ENCODE measurements at places on chromosomes 3 and 15.

- DNase-seq: no peak
These were observed 654 bp downstream of the SUSD5 start for GRCh38 chr3:33217866-33218445.

- DNase-seq: no peak
These were observed 2.1 kb downstream of the PHC3 start for GRCh38 chr3:170179432-170179831.

GRCh38 chr3:178342111-178342510 lies 194.1 kb upstream of the KCNMB2 start:
- no peak for DNase-seq

GRCh38 chr3:128366136-128366535 lies 100.6 kb downstream of the DNAJB8 start:
- no peak for DNase-seq

DNA sequence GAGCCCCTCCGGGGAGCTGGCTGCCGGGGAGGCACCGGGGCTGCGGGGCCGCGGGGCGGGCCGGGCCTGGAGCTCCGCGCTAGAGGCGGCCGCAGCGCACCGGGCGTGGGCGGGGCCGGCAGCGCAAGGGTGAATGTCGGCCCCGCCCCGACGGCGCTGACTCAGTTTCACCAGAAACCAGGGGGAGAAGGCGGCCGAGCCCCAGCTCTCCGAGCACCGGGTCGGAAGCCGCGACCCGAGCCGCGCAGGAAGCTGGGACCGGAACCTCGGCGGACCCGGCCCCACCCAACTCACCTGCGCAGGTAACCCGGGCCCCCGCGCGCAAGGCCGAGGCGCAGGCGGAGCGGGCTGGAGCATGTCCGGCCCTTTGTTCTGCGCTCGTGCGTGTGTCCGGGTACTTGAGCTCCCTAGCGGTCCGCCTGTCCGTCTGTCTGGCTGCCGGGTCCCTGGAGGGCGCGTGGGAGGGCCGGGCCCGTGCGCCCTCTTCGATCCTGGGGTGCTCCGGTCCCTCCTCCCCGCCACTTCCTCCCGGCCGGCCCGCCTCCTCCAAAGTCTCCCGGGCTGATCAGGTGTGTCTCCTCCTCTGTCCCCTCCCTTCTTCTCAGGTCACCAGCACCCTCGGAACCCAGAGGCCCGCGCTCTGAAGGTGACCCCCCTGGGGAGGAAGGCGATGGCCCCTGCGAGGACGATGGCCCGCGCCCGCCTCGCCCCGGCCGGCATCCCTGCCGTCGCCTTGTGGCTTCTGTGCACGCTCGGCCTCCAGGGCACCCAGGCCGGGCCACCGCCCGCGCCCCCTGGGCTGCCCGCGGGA lies at the start of gene SPINT1:
Gene SPINT1 (plus strand): TSS at position 164 of the 811 bp plus-strand sequence. CDS start 507 bp downstream, at position 671.
- DNase-seq: peak; percentile 81

DNA sequence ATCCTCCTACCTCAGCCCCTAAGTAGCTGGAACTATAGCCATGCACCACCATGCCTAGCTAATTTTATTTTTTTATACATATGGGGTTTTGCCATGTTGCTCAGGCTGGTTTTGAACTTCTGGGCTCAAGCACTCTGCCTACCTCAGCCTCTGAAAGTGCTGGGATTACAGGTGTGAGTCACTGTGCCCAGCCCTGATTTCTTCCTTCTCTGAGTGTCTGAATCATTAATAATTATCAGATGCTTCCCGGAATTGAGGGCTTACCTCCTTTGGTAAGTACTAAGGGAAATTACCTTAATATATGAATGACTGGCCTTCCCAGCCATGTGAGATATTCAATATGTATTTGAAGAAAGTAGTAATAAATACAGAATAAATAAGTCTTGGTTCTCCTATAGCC lies 7.2 kb downstream of the CLPX start:
- no peak for DNase-seq

DNA sequence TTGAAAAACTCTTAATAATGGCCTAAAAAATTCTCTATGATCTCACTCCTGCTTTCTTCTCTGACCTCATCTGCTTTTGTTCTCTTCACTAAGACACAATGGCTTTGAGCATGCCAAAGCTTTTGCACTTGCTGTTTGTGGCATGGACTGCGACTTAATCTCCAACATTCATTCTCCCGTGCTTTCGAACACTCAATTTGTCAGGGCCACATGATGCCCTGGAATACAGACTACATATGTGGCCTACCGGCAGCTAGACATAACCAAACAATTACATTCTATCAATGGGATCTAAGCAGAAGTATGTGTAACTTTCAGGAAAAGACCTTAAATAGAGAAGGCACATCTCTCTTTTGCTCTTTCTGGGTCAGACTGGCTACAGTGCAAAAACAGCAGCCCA lies 506.5 kb downstream of the MAGI1 start:
- no peak for DNase-seq

DNA sequence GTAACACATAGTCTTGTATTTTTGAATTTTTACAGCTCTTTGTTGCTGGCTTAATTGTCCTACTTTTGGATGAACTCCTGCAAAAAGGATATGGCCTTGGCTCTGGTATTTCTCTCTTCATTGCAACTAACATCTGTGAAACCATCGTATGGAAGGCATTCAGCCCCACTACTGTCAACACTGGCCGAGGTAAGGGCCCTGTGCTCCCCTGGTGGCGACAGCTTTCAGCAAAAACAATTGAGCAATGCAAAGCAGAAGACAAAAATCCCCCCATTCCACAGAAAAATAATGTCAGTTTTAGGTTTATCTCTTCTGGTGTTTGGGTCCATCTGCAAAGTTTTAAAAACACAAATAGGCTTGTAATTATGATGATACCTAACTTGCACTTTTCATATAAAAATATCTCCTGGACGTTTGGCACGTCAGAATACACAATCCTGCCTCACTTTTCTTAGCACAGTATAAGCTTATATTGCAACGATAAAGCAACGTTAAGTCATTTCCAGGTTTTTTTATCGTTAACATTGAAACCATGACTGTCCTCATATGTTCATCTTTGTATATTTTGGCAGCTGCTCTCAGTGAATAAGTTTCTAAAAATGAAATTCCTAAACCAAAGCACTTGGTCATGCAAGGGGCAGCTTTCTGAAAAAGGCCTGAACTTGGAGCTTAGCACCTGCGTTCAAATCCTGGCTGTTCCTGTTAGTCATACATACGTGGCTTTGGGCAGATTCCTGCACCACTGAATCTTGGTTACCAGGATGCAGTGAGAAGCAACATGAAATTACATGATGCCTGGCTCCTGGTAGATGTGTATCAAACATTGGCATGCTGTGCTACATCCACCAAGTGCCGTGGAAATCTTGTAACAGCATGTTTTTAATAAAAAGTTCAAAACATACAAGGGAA lies 8.5 kb downstream of the SEC61A1 start:
- DNase-seq: no peak

- DNase-seq: no peak
These were observed 625.4 kb downstream of the NTRK3 start for GRCh38 chr15:87631093-87631492.

- DNase-seq: no peak
These were observed 166.6 kb downstream of the ANO10 start for GRCh38 chr3:43455233-43455632.

DNA sequence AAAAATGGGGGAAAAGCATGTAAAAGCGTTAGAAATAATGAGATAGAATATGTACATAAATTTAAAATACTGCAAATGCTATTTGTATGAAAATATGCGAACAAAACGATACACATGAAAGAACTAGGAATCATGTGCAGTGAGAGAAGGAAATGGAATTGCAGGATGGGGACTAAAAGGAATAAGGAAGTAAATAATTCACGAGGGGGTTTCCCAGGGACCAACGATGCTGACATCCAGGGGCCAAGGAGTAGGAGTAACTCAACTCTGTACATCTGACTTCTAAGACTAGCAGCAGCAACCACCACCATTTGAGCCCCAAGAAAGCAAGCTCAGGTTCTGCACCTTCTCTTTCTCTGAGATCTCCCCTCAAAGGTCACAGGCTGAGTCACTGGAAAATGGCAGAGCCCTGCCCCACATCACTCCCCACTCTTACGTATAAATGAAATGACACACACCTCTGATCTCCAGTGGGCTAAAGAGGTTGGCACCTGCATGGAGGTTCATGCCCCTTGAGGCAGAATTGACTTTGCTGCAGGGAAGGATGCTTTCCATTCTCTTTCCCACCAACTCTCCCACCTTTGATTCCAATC lies 100.0 kb upstream of the DLG1 start:
- no peak for DNase-seq

GRCh38 chr3:58993547-58993946 lies 56.3 kb downstream of the CFAP20DC start:
- no peak for DNase-seq

DNA sequence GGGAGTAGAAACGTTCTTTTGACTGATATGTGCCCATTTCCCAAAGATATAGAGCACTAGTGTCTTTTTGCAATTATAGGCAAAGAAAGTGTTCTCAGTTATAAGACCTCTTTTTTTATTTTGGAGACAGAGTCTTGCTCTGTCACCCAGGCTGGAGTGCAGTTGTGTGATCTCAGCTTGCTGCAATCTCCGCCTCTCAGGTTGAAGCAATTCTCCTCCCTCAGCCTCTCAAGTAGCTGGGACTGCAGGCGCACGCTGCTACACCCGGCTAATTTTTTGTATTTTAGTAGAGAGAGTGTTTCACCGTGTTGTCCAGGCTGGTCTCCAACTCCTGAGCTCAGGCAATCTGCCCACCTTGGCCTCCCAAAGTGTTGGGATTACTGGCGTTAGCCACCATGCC lies 20.7 kb upstream of the ZNF639 start:
- no peak for DNase-seq

DNA sequence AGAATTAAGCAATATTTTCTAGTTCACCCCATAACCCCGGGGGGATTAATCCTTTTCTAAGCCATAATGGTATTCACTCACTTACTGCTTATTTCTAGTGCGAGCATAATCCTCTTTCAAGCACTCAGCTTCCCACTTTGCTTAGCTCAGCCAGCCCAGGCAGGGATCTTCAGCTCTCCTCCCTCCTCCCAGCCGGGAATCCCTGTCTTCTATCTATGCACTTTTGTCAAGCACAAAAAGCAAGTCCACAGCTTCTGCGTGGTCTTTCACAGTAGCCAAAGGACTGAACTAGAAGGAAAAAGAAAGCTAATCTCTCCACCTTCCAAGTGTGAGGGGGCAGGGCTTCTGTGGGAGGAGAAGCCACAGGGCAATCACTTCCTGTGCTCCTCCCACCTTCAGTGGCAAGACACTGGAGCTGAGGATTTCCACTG lies 62.8 kb downstream of the PEX5L start:
- no peak for DNase-seq

GRCh38 chr3:25775936-25776335 lies 7.3 kb downstream of the NGLY1 start:
- peak; percentile 12 for DNase-seq

GRCh38 chr3:32423534-32423933 lies 31.9 kb downstream of the CMTM7 start:
- DNase-seq: no peak

DNA sequence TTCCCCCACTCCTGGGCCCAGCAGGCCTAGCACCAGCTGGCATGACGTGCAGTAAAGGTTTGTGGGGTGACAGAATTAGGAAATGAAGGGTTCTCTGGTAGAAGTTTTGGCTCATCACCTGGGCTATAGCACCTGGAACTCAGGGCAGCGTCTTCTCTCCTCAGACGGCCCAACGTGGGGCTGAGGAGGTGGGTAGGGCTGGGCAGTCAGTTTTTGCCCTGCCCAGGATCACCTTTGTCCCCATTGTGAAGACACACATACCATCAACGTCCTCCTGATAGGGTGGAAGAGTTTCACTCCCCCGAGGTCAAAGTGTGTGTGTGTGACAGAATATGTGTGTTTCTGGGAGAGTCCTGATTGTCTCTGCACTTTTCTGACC lies 12.1 kb downstream of the KBTBD13 start:
- DNase-seq: no peak

GRCh38 chr3:48222616-48223513 lies at the start of gene CAMP:
TSS of gene CAMP (plus strand) at chr3:48223495. CDS start at chr3:48223512, 17 bp downstream.
- peak; percentile 79 for DNase-seq

DNA sequence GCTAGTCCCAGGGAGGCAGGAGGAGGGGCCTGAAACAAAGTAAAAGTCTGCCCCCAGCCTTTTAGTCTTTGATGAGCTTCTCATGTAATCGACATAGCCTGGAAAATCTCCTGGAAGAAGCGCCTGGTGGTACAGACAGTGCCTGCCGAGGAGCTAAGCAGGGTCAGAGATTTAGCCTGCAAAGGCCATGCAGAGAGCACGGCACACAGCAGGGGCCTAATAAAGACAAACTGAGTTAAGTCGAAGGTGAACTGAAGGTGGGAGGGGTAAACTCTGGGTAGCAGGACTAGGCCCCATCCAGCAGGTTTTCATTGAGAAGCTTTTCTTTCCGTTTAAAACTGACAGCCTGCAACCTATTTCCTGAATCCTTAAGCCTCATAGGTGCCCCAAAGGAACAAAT lies 115.5 kb upstream of the ABHD17C start:
- no peak for DNase-seq

DNA sequence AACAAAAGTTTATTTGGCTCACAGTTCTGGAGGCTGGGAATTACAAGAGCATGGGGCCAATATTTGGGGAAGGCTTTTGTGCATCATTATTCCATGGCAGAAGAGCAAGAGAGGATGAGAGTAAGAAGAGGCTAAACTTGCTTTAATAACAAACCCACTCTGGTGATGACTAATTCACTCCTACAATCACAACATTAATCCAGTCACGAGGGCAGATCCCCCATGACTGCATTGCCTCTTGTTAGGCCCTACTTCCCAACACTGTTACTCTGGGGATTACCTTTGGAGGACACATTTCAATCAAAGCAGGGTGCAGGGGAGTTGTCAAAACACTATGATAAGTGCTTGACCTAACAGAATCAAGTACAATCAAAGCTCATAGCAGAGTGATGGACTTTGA lies 181.7 kb downstream of the BBX start:
- no peak for DNase-seq

DNA sequence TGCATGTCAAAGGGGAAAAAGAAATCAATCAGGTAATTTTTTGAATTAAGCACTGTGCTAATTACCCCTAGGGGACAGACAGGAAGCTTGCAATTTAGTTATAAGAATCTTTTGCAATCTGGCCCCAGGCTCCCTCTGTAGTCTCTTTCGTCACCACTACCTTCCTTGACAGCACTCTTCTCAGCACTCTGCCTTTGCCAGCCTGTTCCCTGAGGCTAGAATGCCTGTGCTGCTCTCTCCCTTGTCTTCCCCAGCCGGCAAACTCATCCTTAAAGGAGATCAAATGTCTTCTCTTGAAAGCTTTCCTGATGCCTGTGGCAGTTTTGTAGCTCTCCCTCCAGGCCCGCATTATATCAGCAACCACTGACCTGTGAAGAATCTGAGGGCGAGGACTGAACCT lies 32.4 kb upstream of the PRTG start:
- no peak for DNase-seq

GRCh38 chr3:63673111-63673510 lies 20.6 kb downstream of the SNTN start:
- no peak for DNase-seq

DNA sequence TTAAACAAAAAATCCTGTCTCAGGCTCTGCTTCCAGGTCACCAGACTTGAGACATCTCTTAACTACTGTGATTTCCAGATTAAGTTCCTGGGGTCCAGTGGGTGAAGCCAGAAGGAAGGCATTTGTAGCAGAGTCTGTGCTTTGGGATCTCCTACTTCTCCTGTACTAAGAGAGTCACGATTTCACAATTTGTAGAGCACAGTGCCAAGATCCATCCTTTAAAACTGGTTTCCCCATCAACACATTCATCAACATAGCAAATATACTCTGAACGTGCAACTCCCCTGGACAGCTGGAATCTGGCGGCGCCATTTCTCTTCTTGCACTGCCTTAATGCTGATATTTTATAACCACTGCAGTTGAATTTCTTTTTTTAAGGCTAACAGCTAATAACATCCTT lies 33.2 kb downstream of the CDCP1 start:
- no peak for DNase-seq
